Cortex of kidney (tissue), 1 donor: ENCODE measurements at places on chromosomes 12 and 14.

DNA sequence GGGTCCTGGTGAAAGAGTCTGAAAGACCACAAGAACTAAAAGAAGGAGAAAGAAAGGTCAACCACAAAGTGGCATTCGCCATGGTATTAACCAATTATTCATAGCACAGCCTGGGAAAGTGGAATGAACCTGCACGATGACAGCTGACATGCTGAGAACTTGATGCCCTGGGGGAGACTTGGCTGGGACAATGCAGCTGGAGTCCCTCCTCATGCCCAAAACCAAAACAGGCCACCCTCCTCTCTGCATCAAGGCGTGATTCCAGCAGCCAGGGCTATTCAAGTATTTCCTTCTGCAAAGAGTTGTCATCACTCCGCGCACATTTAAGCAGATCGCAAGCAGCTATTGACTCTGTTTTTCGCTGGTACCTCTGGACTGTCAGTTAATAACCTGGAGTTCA, 167.1 kb upstream of the NOS1 start:
- DNase-seq, result no peak

DNA sequence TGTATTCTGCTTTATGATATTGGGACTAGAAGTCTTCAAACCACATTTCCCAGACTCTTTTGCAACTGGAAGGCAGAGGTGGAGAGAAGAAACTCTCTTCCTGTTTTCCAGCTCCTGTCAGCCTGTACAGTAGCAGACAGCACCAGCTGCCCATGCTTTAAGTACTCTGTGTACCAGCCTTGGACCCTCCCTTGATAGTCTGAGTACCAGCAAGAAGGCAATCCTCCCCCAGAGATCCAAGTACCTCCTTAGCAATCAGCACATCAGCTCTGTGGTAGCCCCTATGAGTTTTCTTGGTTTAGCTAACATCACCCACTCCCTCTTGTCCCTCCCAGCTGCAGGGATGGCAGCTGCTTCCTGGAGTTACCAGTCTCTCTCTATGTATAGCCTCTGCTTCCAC, 56.3 kb downstream of the STXBP6 start:
- no peak for DNase-seq

DNA sequence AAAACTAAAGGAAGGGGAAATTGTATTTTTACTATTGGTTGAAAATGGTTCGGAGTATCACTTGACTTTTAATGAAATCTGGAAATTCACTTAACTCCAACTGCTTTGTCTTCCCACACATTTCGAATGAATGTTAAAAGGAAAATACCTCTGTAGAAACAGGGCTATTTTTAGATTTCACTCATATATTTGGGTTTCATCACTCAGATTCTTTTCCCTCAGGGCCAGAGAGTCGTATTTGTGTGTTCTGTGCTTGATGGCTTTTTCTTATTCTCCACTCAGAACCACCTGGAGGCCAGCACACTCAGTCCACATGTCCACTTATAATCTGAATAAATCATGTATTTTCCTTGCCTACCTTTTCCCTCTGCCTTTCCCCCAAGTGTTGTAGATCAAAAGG, 40.0 kb downstream of the DAAM1 start:
- DNase-seq, result no peak

DNA sequence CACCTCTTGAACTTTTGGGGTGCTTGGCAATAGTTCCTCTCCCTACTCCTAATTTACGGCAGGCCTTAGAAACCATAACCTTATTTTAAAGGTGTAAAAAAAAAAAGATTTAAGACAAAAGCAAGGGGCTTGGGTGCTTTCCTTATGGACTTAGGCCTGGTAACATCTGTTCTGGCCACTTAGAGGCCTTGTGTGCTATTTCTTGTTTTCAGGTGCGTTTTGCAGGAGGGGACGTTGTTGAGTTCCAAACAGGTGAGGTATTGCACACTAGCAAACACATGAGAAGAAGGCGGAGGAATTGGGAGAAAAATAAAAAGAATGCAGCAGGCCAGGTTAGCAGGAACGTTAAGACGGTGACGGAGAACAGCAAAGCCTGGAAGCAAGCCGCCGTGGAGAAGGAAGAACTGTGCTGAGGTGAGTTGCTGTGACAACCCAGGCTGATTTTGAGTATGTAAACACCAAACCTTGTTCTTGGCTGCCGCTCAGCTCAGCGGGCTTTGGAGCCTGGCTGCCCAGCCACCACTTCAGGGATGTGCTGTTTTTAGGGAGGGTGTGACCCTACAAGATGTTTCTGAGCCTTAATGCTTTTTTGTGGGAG, 17.3 kb downstream of the EMG1 start:
- no peak for DNase-seq

DNA sequence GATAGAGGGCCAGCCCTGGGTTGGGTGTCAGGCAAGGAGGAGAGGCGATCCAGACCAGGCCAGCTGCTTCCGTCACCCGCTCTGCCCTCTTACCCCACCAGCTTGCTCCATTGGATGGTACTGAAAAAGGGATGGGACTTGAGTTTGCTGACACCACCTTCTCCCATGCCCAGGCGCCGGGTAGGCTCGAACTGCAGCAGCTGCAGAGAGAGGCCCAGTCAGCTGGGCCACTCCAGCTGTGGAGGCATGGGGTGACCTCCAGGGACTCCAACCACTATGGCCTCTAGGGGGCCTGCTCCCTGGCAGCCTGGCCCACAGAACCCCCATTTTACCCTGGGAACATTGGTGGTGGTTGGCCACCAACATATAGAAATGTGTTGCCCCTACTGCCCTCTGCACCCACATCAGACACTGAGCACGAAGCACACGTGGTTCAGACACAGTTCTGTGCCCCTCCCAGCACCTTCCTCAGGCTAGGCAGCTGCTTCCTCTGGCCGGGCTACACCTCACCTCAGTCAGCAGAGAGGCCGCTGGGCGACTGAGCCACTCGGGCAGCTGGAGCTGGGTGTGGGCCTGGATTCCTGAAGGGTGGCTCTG, 16.0 kb downstream of the RPS6KL1 start:
- DNase-seq, result no peak

DNA sequence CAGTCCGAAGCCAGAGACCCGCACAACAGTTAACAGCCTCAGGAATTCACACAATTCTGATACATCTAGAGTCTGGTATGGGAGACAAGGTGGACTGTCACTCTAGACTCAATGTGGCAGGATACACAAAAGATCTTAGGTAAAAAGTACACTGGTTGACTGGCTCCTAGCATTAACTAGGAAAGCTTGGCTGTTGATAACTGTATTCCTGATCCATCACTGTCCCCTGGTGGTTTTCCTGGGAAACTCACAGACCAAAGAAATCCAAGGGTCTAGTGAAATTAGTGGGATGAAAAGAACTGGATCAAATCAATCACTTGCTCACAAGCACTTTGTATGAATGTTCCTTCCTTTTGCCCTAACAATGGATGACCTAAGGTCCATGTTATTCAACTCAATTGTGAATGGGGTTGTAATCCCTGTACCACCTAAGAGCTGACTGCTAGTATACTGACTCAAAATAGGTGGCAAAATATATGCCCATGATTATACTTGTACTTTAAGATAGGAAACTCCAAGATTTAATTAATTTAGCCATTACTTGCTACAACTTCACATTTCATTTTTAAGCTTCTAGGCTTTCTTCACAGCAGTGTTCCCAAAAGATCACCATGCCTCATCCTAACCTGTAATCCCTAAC, 14.0 kb downstream of the NPC2 start:
- DNase-seq, result no peak

GRCh38 chr14:90632451-90632850, 183.8 kb downstream of the TTC7B start:
- no peak for DNase-seq

GRCh38 chr12:106769078-106769477, 5.4 kb upstream of the RIC8B start:
- no peak for DNase-seq

GRCh38 chr14:55689981-55690871, 110.2 kb downstream of the KTN1 start:
- no peak for DNase-seq

DNA sequence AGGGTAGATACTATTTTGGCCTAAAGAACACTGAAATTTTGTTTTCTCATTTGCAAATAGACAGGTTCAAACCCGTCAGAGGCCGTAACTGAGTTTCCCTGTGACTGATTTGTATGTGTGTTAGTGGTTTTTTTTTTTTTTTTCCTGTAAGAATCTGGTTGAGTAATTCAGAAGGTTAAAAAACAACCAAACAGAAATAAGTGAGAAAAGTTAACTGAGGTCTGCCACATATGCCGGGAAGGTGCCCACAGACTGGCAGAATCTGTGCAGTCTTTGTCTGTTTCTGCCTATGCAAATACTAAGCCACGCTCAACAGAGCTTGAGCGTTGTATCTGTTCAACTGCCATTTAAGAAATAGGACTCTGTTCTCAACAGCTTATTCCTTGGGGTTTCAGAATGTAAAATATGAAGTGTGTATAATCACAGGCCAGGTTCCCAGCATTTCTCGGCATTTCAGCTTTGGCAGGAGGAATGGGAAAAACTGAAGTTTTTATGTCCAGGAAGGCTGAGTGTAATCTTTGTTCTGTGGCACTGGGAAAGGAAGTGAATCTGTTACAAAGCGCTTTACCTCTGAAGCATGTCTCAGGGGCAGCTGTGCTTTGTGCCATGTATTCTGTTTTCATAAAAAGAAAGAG, 181.9 kb downstream of the PRKCH start:
- no peak for DNase-seq

GRCh38 chr12:77016606-77017005, 48.8 kb downstream of the E2F7 start:
- no peak for DNase-seq

DNA sequence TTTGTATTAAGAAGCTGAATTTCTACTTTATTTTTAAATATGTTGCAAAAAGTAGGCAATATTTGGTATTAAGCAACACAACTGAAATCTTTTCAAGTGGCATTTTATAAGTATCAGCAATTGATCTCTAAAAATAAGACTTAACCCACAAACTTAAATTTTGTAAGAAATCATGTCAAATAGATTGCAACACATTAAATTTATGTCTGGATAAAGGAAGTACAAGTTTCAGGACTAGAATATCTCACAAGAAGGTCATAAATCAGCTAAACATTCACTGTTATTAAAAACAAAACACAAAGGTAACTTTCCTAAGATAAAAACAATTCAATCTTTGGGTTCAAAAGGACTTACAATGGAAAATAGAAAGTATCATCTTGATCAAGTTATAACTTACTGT, 32.8 kb downstream of the CPNE8 start:
- no peak for DNase-seq

- DNase-seq, result no peak
Measured at GRCh38 chr12:47980197-47980596, 16.8 kb downstream of the TMEM106C start.

DNA sequence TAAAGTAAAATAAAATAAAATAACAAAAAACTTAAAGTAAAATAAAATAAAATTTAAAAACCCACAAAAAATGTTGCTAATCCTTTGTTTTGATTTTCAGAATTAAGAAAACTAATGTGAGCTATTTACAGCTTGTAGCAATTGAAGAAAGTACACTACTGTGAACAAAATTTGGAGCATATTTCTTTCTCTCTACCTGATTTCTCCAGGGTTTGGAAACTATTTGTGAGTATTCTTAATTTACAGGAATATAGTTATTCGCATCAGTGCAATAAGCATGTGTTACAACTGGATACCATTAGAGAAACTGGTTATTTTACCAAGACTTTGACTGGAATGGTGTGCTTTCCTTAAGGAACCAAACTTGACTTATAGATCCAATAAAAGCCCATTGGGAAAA, 86.1 kb upstream of the CNOT2 start:
- DNase-seq, result no peak

- DNase-seq, result no peak
Measured at GRCh38 chr14:57262117-57262516, 6.6 kb downstream of the EXOC5 start.

DNA sequence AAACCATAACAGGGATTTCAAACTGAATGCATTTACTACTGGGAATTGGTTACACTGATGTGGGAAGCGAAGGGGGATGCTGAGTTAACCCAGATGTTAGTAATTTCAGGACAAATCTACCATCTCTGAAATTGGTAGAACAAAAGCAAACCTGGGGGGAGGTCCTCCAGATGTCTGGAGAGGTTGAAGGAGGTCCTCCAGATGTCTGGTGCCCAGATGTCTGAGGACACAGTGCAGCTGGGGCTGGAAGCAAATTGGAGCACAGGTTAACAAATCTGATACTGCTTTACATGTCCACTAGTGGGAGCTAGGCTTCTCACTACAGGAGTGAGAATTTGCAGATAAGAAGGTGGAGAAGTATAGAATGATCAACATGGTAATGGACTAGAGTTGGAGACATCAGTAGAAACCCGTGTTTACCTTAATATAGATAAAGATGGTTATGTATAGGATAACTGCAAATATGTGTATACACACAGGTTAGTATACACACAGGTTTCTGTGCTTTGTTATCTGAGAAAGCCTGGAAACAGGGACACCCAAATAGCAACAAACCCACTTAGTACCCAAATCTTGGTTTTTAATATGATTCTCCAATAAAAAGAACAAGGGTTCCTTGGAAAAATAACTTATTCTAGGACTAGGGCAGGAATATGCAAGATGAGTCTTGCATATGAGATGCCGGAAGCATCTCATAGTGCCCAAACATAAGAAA, 162.5 kb downstream of the C12orf50 start:
- DNase-seq, result no peak

DNA sequence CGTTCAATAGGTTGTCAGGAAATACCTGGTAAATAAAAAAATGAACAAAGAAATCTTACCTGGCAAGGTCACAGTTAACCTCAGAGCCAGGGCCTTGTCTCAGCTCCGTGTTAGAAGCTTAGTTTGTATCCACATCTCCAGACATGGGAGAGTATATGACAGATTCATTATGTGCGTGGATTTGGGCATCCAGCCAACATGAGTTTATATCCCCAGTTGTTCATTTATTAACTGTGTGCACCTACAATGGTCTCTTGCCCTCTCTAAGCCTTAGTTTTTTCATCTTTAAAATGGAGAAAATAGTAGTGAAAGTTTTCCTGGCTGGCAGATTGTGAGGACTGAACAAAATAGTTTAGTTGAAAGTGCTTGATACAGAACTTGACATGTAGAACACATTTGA, 437.8 kb downstream of the NPAS3 start:
- no peak for DNase-seq

GRCh38 chr12:91482231-91482630, 299.6 kb upstream of the DCN start:
- no peak for DNase-seq

DNA sequence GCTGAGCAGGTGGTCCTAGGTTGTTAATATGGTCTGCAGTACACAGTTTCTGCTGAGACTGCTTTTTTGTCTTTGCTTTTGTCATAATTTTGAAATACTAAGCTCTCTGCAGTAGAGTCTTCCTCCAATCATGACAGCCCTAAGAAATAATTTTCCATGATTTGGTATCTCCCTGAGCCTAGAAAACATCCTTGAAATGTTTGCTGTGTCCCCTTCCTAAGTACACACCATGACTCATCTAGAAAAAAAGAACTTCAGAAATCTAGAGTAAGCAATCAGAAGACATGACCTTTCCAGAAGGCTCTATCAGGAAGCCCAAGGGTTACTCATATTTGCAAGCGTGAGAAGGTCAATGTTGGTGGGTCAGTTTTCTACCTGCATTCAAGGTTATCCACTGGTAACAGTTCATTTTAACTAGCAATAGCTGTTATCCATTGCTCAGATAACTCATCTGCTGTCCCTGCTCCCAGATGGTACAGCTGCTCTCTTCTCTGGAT, 16.4 kb downstream of the DAD1 start:
- no peak for DNase-seq

GRCh38 chr14:26173581-26174110, 424.2 kb downstream of the NOVA1 start:
- DNase-seq, result no peak
